ENCODE measurements at places on chromosomes 3 and 15.

DNA sequence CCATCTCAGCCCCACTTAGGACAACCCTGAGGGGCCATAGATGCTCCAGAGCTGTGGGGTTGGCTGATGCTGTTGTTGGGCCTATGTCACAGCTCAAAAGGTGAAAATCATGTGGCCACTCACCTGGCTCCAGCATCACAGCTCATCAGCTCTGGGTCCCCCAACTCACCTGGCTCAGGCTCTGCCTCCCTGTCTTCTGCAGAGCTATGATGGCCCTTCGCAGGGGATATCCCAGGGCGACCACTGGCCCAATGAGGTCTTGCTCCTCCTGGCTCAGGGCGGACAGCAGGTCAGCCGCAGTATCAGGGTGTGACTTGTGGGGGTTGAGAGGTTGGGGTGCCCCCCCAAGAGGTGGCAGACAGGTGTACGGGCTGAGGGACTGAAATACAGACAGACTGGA is 15.7 kb downstream of the UBAP1L start:
- DNase-seq = no peak

GRCh38 chr3:149605902-149606301 is 51.9 kb downstream of the WWTR1 start:
- no peak for DNase-seq

DNA sequence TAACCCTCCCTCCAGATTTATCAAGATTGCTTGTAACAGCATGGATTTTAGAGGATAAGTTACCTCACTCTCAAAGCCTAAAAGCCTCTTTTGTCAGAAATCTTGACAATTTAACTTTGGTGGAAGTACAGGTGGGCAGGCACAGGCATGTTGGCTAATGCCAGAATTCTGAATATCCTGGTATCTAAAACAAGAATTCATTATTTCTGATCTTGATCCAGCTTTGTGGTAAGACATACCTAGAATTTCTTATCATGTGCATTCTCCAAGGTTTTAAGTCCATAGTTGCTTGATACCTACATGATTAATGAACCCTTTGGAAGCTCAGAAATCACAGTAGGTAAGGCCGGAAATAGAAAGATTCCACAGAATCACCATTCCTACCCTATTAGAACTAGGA is 109.9 kb upstream of the TTC14 start:
- no peak for DNase-seq

- DNase-seq = no peak
These were observed 610.5 kb downstream of the PLOD2 start for GRCh38 chr3:145550522-145550921.

GRCh38 chr15:43934480-43934879 is 107.7 kb downstream of the WDR76 start:
- DNase-seq = no peak

Data from neuronal stem cell (in vitro differentiated cells).